Activated CD4-positive, alpha-beta T cell treated with anti-CD3 and anti-CD28 coated beads, Interleukin-2, Interleukin-4, amounts not matched to agents 100 ng/mL and 50 ng/mL, durations not matched to agents 16 hours and 8 hours (primary cell): ENCODE measurements at places on chromosomes 7 and 10.

- DNase-seq = no peak
Measured at GRCh38 chr10:79176949-79177602, 108.3 kb downstream of the ZMIZ1 start.

GRCh38 chr10:32132357-32132946, 76.2 kb upstream of the KIF5B start:
- DNase-seq = no peak

DNA sequence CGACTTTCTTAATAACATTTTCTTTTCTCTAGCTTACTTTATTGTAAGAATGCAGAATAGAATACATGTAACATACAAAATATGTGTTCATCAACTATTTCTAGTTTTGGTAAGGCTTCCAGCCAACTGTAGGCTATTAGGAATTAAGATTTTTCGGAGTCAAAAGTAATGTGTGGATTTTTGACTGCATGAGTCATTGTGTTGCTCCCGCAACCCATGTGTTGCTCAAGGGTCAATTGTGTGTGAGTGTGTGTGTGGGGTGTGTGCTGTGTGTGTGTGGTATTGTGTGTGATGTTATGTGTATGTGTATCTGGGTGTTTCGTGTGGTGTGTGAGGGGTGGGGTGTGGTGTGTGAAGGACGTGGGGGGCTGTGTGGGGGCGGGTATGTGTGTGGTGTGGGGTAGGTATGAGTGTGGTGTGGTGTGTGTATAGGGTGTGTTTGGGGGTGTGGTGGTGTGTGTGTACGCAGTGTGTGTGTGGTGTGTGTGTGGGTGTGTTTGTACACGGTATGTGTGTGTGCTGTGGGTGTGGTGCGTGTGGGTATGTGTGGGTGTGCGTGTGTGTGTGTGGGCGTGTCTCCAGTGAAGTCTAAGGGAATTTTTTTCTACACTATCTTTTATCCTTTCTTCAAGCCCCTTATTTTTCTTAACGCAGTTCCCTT, 60.5 kb downstream of the RSU1 start:
- DNase-seq = no peak

- no peak for DNase-seq
Measured at GRCh38 chr7:44607141-44608068, 978 bp downstream of the OGDH start.

- DNase-seq = no peak
Measured at GRCh38 chr7:2483494-2483893, 7.3 kb upstream of the GRIFIN start.

- no peak for DNase-seq
Measured at GRCh38 chr7:41584746-41585145, 118.1 kb downstream of the INHBA start.

DNA sequence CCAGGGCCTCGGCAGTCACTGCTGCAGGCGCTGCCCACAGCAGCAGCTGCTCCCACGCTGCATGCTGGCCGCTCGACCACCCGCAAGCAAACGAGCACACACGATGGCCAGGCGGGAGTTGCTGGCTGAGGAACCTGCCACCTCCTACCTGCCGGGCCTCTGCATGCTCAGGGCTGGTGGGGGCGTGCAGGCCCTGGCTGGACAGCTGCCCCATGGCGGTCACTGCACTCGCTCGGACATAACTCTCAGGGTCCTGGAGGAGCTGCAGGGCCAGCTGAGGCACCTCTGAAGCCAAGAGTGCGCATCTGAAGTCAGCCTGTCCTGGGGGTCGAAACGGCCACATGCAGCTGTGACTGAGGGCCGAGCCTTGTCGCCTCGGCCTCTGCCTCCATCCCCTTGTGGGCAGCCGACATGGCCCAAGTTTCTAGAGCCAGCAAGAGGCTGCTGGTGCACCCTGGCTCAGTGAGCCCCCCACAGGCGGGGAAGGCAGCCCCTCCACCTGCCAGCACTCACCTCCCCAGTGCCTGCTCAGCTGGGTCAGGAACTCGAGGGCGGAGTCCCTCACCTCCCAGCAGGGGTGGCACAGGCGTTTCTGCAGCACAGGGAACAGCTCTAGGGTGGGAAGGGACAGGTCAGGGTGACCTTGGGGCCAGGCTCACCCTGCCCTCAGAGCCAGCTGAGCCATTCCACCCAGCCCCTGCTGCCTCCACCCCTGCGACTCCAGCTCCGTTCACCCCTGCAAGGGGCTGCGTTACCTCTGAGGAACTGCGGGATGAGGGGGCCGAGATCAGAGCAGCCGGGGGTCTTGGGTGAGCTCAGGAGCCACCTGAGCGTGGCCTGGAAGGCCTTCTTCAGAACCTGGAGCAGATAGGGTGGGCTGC, 16.1 kb downstream of the BRAT1 start:
- no peak for DNase-seq

GRCh38 chr10:91575044-91575610, 57.7 kb downstream of the PPP1R3C start:
- DNase-seq = no peak
